A375 (cell line): ENCODE measurements at places on chromosomes 5 and 9. TPM values are rescaled to one million over a fixed set of nuclear protein-coding genes. Genes with fewer than 3 reads are reported as not detected.

Gene C9orf50
- total RNA-seq, result 0.34 and 0.56 TPM in 2 replicates

Gene STK10
- total RNA-seq, result 76.9 and 79.7 TPM in 2 replicates

Gene STPG3
- total RNA-seq, result not detected in 2 replicates

Gene UBE2QL1
- total RNA-seq, result 0.38 and 0.42 TPM in 2 replicates

Gene TLX3
- total RNA-seq, result not detected in 2 replicates

Gene SLC6A19
- total RNA-seq, result not detected in 2 replicates

Gene CARD9
- total RNA-seq, result 2.5 and 4.3 TPM in 2 replicates
